ENCODE measurements at places on chromosomes 12 and 14. TPM values are rescaled to one million over a fixed set of nuclear protein-coding genes. Genes with fewer than 3 reads are reported as not detected.

The PITPNM2 gene
- 16.6 TPM for total RNA-seq

The KRT73 gene
- not detected for total RNA-seq

The OR6C2 gene
- not detected for total RNA-seq

The OLR1 gene
- 22.4 TPM for total RNA-seq

The TBX3 gene
- not detected for total RNA-seq

The ADAMTS20 gene
- 1.0 TPM for total RNA-seq

The BATF gene
- 55.7 TPM for total RNA-seq

The PRICKLE1 gene
- total RNA-seq, result 7.0 TPM

The TROAP gene
- total RNA-seq, result 79.4 TPM

DNA sequence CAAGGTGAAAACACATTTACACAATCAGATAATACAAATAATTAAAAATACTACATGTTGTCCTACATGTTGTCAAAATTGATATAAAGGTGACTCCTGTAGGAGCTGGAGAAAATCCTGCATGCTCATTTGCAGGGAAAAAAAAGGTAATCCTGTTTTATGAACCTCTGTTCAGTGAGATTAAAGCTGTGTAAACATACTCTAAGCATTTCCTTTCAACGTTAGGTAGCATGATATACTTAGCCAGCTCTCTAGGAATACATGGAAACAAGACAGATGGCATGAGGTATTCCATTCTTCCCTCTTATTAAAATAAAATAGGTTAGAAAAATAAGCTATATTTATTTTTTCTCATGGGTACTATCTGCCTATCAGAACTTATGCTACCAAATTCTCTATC lies 635.7 kb upstream of the FLRT2 start:
- H3K4me1 ChIP-seq, result no peaks in the 10 kb centered on the region
- H3K27me3 ChIP-seq, result no peaks in the 10 kb centered on the region
- H3K36me3 ChIP-seq, result no peaks in the 10 kb centered on the region
- H3K27ac ChIP-seq, result no peak overlapping the region

DNA sequence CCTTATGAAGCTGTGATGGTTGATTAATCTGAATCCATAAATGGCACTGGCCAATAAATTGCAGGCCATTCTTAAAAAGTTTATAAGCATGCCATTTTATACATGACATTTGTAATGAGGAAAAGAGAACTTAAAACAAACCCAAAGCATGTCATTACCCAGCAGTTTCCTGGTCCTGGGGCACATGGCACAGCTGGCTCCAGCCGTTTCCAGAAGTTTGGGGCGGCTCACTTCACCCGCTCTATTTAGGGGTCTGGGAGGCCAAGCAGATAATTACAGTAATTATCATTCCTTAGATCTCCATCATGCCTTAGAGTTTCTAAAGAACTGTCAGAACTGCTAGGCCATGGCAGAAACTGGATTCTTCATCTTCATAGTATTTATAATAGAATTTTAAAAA lies 6.4 kb downstream of the ADGRD1 start:
- no peak for DNase-seq
- H3K27me3 ChIP-seq, result peaks cover 78% of the 10 kb centered on the region
- no peak overlapping the region for H3K27ac ChIP-seq
- no peaks in the 10 kb centered on the region for H3K4me1 ChIP-seq
- no peak overlapping the region for H3K4me3 ChIP-seq
- H3K36me3 ChIP-seq, result no peaks in the 10 kb centered on the region

GRCh38 chr14:38847161-38847560 lies 255.9 kb downstream of the SEC23A start:
- no peak overlapping the region for H3K4me3 ChIP-seq
- H3K27me3 ChIP-seq, result no peaks in the 10 kb centered on the region
- H3K36me3 ChIP-seq, result no peaks in the 10 kb centered on the region
- H3K4me1 ChIP-seq, result no peaks in the 10 kb centered on the region
- DNase-seq, result no peak
- no peak overlapping the region for H3K27ac ChIP-seq

DNA sequence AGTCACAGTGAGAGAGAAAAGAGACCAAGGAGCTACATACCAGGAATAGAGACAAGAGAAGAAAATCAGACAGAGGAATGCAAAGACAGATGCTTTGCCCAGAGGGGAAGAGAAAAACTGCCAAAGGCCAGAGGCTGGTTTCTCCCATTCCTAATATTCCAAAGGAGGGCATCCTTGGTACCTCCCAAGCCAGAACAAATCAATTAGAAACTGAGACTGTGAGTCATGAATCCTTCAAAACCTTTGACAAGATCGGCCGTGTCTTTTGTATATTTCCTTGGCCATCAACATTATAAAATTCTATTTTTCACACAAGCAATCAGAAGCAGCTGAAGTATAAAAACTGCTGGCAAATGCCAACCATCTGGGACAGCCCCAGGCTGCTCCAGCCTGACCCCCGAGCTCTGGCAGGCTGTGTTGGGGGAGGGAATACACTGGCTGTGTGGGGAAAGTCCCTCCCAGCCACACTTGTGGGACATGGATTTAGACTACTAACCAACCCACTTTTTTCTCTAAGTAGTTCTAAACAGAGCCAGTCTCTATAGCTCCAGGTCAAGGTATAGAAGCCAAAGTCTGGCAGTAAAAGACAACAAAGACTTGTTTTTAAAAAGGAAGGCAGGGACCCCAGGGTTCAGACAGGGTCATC lies 13.7 kb downstream of the POMT2 start:
- peaks cover 32% of the 10 kb centered on the region for H3K4me1 ChIP-seq
- H3K27ac ChIP-seq, result no peak overlapping the region
- no peak for DNase-seq
- H3K4me3 ChIP-seq, result no peak overlapping the region

- no peaks in the 10 kb centered on the region for H3K27me3 ChIP-seq
- no peak overlapping the region for H3K27ac ChIP-seq
- DNase-seq, result no peak
- no peaks in the 10 kb centered on the region for H3K36me3 ChIP-seq
- no peak overlapping the region for H3K4me3 ChIP-seq
These were observed 110.0 kb upstream of the CPM start for GRCh38 chr12:69042970-69043369.

DNA sequence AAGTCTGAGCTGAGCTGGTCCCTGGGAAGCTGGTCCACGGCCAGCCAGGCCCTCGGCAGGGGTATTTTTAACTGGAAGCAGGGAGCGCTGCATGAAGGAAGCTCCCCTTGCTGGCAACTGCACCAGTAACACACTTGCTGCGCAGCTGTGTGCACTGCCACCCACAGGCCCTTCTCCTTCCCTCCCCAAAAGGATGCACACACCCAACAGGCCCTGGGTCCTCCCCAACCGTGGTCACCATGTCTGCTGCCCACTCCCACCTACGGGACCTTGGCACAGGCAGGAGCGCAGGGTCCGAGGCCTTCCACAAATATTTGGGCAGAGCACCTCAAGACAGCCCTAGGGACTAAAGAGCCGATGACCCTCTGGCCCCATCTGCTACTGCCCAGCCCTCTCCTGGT lies 157.0 kb upstream of the PRMT8 start:
- no peaks in the 10 kb centered on the region for H3K4me1 ChIP-seq
- no peak overlapping the region for H3K4me3 ChIP-seq
- DNase-seq, result no peak
- no peaks in the 10 kb centered on the region for H3K36me3 ChIP-seq
- no peak overlapping the region for H3K27ac ChIP-seq

DNA sequence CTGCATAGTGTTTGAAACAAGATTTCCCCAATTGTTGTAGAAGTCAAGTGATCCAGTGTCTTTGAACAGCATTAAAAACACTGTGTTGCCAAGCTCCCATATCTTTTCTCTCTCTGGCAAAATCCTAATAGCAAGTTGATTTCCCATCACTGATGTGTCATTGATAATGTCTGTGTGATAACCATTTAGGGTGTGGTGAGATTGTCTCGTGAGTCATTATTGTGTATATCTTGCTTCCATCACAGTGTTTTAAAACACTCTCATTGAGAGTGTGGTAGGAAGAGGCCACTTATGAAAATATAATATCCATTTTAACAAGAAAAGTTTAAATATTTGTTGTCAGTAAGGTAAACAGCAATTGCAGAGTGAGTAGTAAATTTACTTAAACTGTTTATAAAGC lies 74.7 kb downstream of the PRORP start:
- H3K4me3 ChIP-seq, result no peak overlapping the region
- no peaks in the 10 kb centered on the region for H3K36me3 ChIP-seq
- H3K4me1 ChIP-seq, result 0 out of 2 replicates have a peak, but pooled peaks cover 10% of the 10 kb centered on the region
- peak; percentile 55 for DNase-seq
- no peak overlapping the region for H3K27ac ChIP-seq

- H3K36me3 ChIP-seq, result no peaks in the 10 kb centered on the region
- H3K4me1 ChIP-seq, result no peaks in the 10 kb centered on the region
- DNase-seq, result no peak
- H3K4me3 ChIP-seq, result no peak overlapping the region
- no peaks in the 10 kb centered on the region for H3K27me3 ChIP-seq
These were observed 92.3 kb downstream of the DERA start for GRCh38 chr12:16003460-16003859.

- H3K4me1 ChIP-seq, result no peaks in the 10 kb centered on the region
- no peak overlapping the region for H3K4me3 ChIP-seq
- DNase-seq, result no peak
- H3K36me3 ChIP-seq, result no peaks in the 10 kb centered on the region
These were observed 930.5 kb upstream of the NOVA1 start for GRCh38 chr14:27528328-27528727.

- H3K4me1 ChIP-seq, result no peaks in the 10 kb centered on the region
- no peaks in the 10 kb centered on the region for H3K36me3 ChIP-seq
- DNase-seq, result no peak
- no peak overlapping the region for H3K4me3 ChIP-seq
- no peak overlapping the region for H3K27ac ChIP-seq
- no peaks in the 10 kb centered on the region for H3K27me3 ChIP-seq
These were observed 724.6 kb upstream of the TMEM132C start for GRCh38 chr12:127542391-127542790.

DNA sequence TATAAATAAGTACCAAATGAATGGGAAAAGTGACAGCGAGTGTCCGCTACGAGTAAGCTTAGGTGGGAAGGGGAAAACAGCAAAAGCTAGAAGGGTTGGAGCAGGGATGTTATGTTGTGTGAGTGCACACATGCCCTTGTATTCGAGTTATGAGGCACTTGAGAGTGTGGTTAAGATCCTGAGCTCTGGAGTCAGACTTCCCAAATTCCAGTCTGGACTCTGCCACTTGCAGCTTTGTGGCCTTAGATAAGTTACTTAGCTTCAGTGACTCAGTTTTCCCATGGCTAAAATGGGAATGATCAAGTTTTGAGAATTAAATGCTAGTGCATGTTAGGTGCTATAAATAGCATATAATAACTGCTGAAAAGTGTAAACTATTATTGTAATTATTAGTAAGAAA lies 44.9 kb downstream of the KTN1 start:
- H3K27me3 ChIP-seq, result no peaks in the 10 kb centered on the region
- no peak for DNase-seq
- H3K4me3 ChIP-seq, result no peak overlapping the region
- H3K27ac ChIP-seq, result no peak overlapping the region

GRCh38 chr14:91752961-91753360 lies 21.1 kb upstream of the CATSPERB start:
- no peaks in the 10 kb centered on the region for H3K36me3 ChIP-seq
- H3K27ac ChIP-seq, result peak overlapping the region; percentile 9
- no peak overlapping the region for H3K4me3 ChIP-seq
- no peaks in the 10 kb centered on the region for H3K27me3 ChIP-seq
- no peak for DNase-seq

- no peaks in the 10 kb centered on the region for H3K27me3 ChIP-seq
- no peak overlapping the region for H3K4me3 ChIP-seq
- peaks cover 6% of the 10 kb centered on the region for H3K4me1 ChIP-seq
These were observed 48.1 kb upstream of the OTX2 start for GRCh38 chr14:56858422-56858821.

DNA sequence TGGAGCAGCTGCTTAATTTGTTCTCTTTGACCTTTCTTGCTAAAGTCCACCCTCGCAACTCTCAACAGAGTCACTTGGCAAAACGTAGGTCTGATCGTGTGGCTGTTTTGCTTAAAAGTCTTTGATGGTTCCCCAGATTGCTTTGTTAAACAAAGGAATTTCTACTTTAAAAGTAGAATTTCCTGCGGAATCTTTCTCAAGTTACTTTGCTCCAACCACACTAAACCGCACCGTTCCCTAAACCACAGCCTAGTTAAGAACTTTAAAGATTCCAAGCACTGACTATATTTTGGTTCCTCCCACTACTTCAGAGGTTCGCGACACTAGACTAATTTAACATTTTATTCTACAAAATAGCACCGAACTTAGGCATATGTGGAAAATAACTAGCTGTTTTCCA lies 114.8 kb upstream of the FGD4 start:
- DNase-seq, result no peak
- H3K27ac ChIP-seq, result no peak overlapping the region
- peaks cover 4% of the 10 kb centered on the region for H3K4me1 ChIP-seq
- H3K27me3 ChIP-seq, result no peaks in the 10 kb centered on the region

GRCh38 chr12:77485961-77486854 lies 344.5 kb upstream of the NAV3 start:
- H3K4me1 ChIP-seq, result no peaks in the 10 kb centered on the region
- DNase-seq, result no peak
- H3K27me3 ChIP-seq, result no peaks in the 10 kb centered on the region
- H3K4me3 ChIP-seq, result no peak overlapping the region
- H3K27ac ChIP-seq, result no peak overlapping the region
- no peaks in the 10 kb centered on the region for H3K36me3 ChIP-seq

Data from PC-9 (cell line).